HT1080 (cell line): ENCODE measurements at places on chromosomes 7 and 10. TPM values are rescaled to one million over a fixed set of nuclear protein-coding genes. Genes with fewer than 3 reads are reported as not detected.

Gene MBLAC1
- total RNA-seq, result 1.6 and 2.6 TPM in 2 replicates

Gene FAM131B
- 4.7 and 7.0 TPM in 2 replicates for total RNA-seq

Gene OR6B1
- total RNA-seq, result not detected in 2 replicates

Gene VSIR
- 0.02 and 0.17 TPM in 2 replicates for total RNA-seq

Gene SORCS3
- total RNA-seq, result 0.03 and 0.05 TPM in 2 replicates
